ENCODE measurements at places on chromosomes 12 and 14.

DNA sequence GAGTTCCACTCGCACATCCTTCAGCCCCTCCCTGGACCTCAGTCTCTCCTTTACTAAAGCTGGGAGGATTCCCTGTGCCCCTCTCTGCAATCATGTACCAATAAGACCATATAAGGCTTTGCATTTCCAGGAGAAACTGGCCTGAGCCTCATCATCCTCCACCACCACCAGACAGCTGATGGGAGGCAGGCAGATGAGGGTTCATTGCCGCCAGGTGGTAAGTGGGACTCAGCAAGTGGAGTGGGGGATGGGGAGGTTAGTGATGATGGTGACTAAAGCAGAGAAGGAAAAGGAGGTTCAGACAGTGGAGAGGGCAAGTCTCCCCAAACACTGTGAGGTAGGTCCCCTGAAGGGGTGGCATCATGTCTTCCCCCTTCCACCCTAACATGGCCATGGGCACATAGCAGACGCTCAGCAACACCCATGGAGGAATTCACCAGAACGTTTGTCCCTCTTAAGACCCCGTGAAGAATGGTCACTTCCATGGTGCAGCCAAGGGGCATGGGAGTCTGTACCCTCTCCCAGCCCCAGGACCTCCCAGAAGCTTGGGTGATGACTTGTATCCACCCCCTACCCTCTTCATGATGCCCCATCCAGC lies 4.5 kb upstream of the TNFRSF1A start:
- no peak for DNase-seq

GRCh38 chr12:5648692-5649359 lies 216.9 kb downstream of the NTF3 start:
- DNase-seq = no peak

GRCh38 chr14:68714991-68715924 lies 77.6 kb downstream of the ZFP36L1 start:
- DNase-seq = no peak

DNA sequence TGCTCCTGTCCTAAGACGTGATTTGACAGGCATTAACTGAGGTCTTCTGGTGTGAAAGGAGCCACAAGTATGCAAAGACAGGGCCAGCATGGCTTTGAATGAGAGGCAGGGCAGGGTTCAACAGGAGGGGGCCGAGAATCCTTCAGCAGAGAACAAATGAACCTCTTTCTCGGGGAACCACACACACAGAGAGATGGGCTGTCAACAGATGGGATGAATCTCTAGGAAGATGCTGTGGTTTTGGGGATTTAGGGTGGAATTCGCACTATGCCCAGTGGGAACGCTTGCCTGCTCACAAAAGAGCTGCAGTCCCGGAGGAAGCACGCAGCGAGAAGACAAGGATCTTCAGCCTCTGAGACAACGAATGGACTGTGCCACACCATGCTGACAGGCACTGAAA lies 513.4 kb downstream of the GLT1D1 start:
- no peak for DNase-seq

DNA sequence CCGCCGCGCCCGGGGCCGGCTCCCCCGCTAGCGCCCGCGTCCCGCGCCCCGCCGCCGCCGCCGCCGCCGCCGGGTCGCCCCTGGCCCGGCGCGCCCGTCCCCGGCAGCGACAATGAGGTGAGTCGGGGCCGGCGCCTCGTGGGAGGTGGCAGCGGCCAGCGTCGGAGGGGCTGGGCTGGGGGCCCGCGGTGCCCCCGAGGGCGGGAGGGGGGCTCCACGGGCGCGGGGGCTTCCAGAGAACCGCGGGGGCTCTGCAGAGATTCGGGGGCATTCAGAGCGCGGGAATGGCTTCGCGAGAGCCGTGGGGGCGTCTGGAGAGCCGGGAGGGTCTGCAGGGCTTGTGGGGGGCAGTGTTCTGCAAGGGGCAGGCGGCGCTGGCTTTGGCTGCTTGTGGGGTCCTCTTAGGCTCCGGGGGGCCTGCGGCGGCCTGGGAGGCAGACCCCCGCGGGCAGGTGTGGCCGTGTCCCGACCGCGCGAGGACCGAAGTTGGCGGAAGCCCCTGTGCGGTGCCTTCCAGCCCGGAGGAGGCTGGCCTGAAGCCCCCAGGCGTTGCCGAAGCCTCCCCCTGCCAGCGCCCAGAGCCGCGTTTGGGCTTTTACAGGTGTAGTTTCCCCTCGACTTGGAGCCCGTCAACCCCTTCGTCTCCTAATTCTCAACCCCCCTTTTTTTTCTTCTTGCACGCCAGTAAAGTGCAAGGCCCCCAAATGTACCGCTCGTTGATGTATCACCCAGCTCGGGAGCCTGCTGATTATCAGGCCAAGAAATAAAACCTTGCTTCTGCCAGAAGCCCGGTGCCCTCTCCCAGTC lies 93.1 kb upstream of the EVL start:
- DNase-seq = no peak

DNA sequence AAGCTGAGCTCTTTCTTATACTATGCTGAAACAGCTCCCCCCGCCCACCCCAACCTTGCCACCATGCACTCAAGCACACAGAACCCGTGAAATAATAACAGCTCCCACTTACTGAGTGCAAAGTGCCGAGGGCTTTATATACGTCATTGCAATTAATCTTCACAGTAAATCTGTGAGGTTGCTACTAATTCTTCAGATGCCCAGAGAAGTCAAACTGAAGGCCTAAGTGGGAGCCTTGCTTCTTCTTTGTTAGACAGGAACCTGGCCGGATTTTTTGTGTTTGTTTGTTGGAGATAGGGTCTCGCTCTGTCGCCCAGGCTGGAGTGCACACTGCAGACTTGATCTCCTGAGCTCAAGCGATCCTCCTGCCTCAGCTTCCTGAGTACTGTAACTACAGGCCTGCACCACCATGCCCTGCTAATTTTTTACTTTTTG lies 34.0 kb downstream of the VCPKMT start:
- DNase-seq = peak; percentile 29

DNA sequence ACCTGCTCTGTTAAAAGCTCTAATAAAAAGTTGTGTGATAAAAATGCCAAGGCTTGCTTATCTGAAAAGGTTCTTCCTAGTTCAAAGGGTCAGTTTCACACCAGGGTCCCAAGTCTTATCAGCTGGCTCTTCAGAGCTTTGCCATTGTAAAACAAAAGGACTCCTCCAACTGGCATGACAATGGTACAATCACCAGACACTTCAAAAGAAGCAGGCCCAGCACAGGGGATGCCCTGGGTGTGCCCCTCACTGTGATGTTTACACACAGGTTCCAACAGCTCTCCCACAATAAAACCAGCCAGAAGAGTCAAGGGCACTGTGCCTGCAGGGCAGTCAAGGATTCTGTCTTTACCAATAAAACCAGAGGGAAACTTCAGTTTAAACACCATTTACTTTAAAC lies 78.7 kb downstream of the PRICKLE1 start:
- no peak for DNase-seq
